ENCODE measurements at places on chromosomes 1 and 21.

DNA sequence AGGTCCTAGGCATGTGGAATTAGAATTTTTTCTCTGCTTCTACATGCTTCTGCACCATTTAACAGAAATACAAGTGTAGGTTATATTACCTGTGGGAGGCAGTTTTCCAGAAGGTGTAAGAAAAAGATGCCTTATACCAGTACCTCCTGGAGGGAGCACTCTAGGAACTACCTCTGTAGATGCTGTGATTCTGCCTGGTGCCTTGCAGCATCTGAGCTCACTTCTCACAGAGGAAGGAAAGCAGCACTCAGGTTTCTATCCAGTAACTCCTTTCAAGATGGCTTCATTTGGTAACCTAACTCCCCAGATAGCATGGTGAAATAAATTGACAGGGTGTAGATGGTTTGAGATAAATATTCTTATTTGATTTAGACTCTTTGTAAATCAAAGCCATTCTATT is 50.3 kb downstream of the GIPC2 start:
- no peaks in the 10 kb centered on the region for H3K27me3 ChIP-seq
- DNase-seq, result no peak
- H3K4me1 ChIP-seq, result no peaks in the 10 kb centered on the region
- no peaks in the 10 kb centered on the region for H3K36me3 ChIP-seq
- H3K4me3 ChIP-seq, result no peak overlapping the region
- H3K27ac ChIP-seq, result no peak overlapping the region

- no peak for DNase-seq
- H3K27ac ChIP-seq, result peak overlapping the region; percentile 83
- no peaks in the 10 kb centered on the region for H3K27me3 ChIP-seq
These were observed 16.8 kb downstream of the PTPRC start for GRCh38 chr1:198655459-198656121.

- no peaks in the 10 kb centered on the region for H3K4me1 ChIP-seq
- DNase-seq, result no peak
- H3K4me3 ChIP-seq, result no peak overlapping the region
- no peaks in the 10 kb centered on the region for H3K36me3 ChIP-seq
These were observed 92.0 kb upstream of the HAO2 start for GRCh38 chr1:119276558-119276957.

- no peaks in the 10 kb centered on the region for H3K27me3 ChIP-seq
- H3K4me1 ChIP-seq, result no peaks in the 10 kb centered on the region
- H3K27ac ChIP-seq, result no peak overlapping the region
- DNase-seq, result no peak
- H3K4me3 ChIP-seq, result no peak overlapping the region
These were observed 30.7 kb downstream of the PRDX6 start for GRCh38 chr1:173507847-173508209.

GRCh38 chr1:101051688-101052638 is 26.4 kb upstream of the DPH5 start:
- H3K27ac ChIP-seq, result no peak overlapping the region
- H3K27me3 ChIP-seq, result no peaks in the 10 kb centered on the region
- no peak for DNase-seq
- H3K4me1 ChIP-seq, result no peaks in the 10 kb centered on the region

GRCh38 chr1:7993593-7994479 is 32.3 kb downstream of the ERRFI1 start:
- DNase-seq, result no peak
- no peaks in the 10 kb centered on the region for H3K36me3 ChIP-seq
- no peaks in the 10 kb centered on the region for H3K27me3 ChIP-seq
- H3K4me3 ChIP-seq, result no peak overlapping the region
- no peaks in the 10 kb centered on the region for H3K4me1 ChIP-seq

- no peak overlapping the region for H3K4me3 ChIP-seq
- peak; percentile 11 for DNase-seq
- H3K27me3 ChIP-seq, result no peaks in the 10 kb centered on the region
- no peaks in the 10 kb centered on the region for H3K36me3 ChIP-seq
- no peak overlapping the region for H3K27ac ChIP-seq
- peaks cover 5% of the 10 kb centered on the region for H3K4me1 ChIP-seq
These were observed 100.4 kb downstream of the ATP5PO start for GRCh38 chr21:33815143-33815707.

DNA sequence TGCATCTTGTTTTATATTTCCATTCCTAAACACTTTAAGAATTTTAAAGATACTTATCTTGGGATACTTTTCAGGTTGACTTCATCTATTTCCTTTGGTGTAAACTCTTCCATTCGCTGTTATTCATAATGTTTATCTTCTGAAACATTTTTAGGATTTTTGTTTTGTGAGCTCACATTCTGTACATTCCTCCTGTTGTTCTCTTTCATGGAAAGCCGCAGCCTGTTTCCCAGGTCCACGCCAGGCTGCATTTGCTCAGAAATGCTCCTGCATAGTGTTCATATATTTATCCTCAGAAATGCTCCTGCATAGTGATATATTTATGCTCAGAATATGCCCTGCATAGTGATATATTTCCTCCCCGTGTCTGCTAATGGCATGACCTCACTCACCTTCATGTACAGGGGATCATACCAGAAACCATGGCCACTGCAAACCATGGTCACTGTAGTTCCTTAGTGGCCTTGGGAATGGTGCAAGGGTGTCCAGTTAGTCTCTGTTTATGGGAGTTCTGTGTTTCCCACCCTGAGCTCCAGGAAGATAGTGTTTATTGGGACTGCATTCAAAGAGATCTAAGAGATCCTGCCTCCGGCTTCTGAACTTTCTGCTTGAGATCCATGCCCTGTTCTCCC is 153.9 kb upstream of the GREM2 start:
- H3K27ac ChIP-seq, result no peak overlapping the region
- H3K4me3 ChIP-seq, result no peak overlapping the region
- no peaks in the 10 kb centered on the region for H3K27me3 ChIP-seq

DNA sequence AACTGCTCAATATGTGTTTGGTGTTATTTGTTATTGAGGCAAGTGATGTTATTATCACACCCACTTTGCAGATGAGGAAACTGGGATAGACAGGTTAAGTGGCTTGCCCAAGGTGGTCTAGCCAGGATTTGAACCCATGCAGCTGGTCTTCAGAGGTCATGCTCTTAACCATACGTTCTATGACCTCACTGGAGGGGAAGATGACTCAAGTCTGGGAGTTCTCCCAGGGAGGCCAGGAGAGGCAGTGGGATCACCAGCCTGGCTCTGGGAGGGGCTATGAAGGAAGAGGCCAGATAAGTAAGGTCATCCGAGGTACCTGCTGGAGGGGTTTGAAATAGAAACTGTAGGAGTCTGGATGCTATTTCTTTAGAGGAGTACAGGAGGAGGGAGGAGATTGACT is 95.3 kb downstream of the NAV1 start:
- H3K27me3 ChIP-seq, result no peaks in the 10 kb centered on the region
- no peak overlapping the region for H3K4me3 ChIP-seq
- no peak overlapping the region for H3K27ac ChIP-seq
- no peaks in the 10 kb centered on the region for H3K4me1 ChIP-seq
- H3K36me3 ChIP-seq, result no peaks in the 10 kb centered on the region

- no peaks in the 10 kb centered on the region for H3K36me3 ChIP-seq
- H3K4me3 ChIP-seq, result no peak overlapping the region
- H3K4me1 ChIP-seq, result no peaks in the 10 kb centered on the region
- H3K27me3 ChIP-seq, result no peaks in the 10 kb centered on the region
These were observed 154.0 kb downstream of the CLEC20A start for GRCh38 chr1:178342745-178343144.

- no peaks in the 10 kb centered on the region for H3K27me3 ChIP-seq
- no peak overlapping the region for H3K4me3 ChIP-seq
- H3K36me3 ChIP-seq, result no peaks in the 10 kb centered on the region
- no peak overlapping the region for H3K27ac ChIP-seq
- peaks cover 15% of the 10 kb centered on the region for H3K4me1 ChIP-seq
These were observed 116.3 kb downstream of the PEX14 start for GRCh38 chr1:10591010-10591409.

DNA sequence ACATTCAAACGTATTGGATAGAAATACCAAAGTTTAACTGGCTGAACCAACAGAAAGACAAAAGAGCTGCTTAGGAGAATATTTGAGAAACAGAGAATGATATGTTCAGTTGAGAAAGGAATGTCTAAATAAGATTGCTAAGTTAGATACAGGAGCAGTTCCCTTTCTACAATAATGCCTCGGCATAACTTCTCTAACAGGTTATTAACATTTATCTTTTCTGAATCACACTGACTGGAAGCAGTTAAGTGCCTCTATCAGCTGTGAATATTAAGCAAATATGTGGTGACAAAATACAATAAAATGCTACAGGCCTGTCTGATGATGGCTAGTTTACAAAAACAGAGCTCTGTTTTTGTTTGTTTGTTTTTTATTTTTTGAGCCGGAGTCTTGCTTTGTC is 121.9 kb downstream of the KCNK1 start:
- H3K36me3 ChIP-seq, result no peaks in the 10 kb centered on the region
- no peaks in the 10 kb centered on the region for H3K27me3 ChIP-seq
- no peak for DNase-seq
- H3K27ac ChIP-seq, result no peak overlapping the region
- no peaks in the 10 kb centered on the region for H3K4me1 ChIP-seq

DNA sequence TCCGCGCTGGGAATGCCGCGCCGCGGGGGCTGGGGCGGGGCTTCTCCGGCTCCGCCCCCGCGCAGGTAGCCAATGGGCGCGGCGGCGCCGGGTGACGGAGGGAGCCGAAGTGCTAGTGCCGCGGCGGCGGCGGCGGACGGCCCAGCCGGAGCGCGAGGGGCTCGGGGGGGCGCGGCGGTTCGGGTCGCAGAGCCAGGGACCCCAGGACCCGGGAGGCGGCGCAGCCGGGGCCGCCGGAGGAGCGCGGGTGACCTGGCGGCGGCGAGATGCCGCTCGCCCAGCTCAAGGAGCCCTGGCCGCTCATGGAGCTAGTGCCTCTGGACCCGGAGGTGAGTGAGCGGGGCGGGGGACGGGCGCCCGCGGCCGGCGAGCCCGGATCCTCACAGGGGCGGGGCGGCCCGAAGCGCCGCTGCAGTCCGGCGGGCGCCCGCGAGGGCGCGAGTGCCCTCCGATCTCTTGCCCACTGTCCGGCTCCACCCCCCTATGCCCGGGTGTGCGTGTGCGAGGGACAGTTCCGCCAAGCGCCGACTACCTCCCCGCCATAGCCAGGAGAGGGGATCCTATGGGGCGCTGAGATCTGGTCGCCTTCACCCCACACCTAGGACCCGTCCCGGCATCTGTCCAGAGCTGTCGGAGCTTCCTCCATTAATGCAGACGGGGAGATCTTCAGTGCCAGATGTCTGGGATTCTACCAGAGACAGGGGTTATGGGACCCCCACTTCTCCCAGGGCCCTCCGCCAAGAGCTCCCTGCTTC is at the start of gene RPS6KA1:
RPS6KA1 (plus strand) TSS at position 107 of the 755 bp plus-strand sequence; CDS start at position 267, 160 bp downstream.
- peak; percentile 35 for DNase-seq
- no peaks in the 10 kb centered on the region for H3K36me3 ChIP-seq
- peak within 1 kb of the TSS; percentile 58 for H3K27ac ChIP-seq
- peaks cover 27% of the 10 kb centered on the region for H3K4me1 ChIP-seq

DNA sequence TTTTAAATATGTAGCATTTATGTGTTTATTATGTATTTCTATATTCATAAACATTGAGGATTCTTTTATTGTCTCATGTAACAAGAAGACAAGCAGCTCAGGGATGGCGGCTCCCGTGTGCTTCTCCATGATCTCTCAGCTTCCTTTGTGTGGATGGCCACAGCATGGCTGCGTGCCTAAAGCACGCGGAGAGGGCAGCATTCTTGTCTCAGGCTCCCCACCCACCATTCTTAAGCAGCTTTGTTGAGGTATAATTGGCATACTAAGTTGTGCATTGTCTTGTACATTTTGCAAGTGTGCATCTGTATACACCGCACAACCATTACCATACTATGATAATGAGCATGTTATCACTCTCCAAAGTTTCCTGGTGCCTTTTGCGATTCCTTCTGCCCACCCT is 81.6 kb downstream of the CAMTA1 start:
- DNase-seq, result no peak
- no peak overlapping the region for H3K4me3 ChIP-seq
- no peak overlapping the region for H3K27ac ChIP-seq
- no peaks in the 10 kb centered on the region for H3K36me3 ChIP-seq
- no peaks in the 10 kb centered on the region for H3K4me1 ChIP-seq
- H3K27me3 ChIP-seq, result no peaks in the 10 kb centered on the region

GRCh38 chr1:159089184-159089791 is 12.7 kb upstream of the AIM2 start:
- no peak overlapping the region for H3K4me3 ChIP-seq
- H3K27ac ChIP-seq, result no peak overlapping the region
- H3K36me3 ChIP-seq, result no peaks in the 10 kb centered on the region
- H3K27me3 ChIP-seq, result no peaks in the 10 kb centered on the region
- no peak for DNase-seq

GRCh38 chr1:57623039-57623790 is 199.4 kb upstream of the DAB1 start:
- no peak overlapping the region for H3K27ac ChIP-seq
- H3K4me1 ChIP-seq, result no peaks in the 10 kb centered on the region
- no peaks in the 10 kb centered on the region for H3K36me3 ChIP-seq
- peaks cover 7% of the 10 kb centered on the region for H3K27me3 ChIP-seq
- H3K4me3 ChIP-seq, result no peak overlapping the region

DNA sequence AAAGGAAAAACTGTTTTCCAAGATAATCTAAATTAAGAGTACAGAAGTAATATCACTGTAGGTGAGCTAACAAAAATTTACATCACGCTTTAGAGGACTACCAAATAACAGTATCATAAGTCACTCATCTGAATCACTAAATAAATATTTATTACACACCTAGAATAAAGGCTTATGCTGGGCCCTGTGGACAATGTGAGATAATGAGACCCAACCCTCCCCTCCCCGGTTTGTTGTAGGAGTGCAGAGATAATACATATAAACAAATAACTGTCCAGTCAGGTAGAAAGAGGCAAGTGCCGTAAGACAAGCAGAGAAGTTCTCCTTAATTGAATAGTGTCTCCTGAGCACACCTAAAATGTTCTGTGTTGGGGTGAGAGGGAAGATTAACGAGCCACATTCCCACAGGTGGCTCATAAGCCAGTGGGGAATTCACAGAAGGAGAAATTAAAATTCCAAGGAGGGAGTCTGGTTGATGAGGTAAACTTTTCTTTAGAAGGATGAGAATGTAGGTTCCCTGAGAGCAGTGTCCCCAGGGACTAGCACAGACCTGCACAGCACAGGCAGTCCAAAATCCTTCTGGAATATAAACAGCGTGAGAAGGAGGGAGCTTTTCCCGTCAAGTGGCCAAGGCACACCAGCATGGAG is 241.4 kb downstream of the NFIA start:
- H3K27me3 ChIP-seq, result no peaks in the 10 kb centered on the region
- no peaks in the 10 kb centered on the region for H3K4me1 ChIP-seq
- no peak overlapping the region for H3K4me3 ChIP-seq
- H3K27ac ChIP-seq, result no peak overlapping the region
- DNase-seq, result no peak

- no peaks in the 10 kb centered on the region for H3K4me1 ChIP-seq
- DNase-seq, result no peak
- no peaks in the 10 kb centered on the region for H3K27me3 ChIP-seq
- H3K4me3 ChIP-seq, result no peak overlapping the region
These were observed 13.0 kb downstream of the FMN2 start for GRCh38 chr1:240104672-240105071.
